NCI-H2171 (cell line): ENCODE measurements at places on chromosomes 1 and 21.

DNA sequence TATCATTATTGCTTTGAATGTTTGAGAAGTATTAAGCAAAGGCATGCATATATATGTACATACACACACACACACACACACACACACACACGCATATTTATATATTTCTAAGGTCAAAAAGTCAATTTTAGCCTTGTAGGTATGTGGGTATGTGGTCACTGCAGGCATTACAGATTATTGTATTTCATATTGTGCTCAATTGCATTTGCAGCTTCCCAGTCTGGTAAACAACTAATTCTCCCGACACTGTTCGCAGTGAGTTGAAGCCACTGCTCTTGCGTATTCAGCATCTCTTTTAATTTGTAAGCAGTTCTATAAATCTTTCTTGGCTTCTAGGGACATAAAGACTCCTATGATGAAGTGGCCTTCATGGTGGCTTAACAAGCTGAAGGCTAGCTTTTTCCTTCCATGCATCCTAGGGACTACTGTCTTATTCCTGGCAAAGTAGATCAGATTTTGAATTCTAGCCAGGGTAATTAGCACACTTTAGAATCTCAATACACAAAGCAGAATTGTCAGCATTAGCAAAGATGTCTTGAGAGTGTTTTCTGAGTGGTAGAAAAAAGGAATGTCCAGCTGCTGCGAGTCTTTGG is 368.6 kb upstream of the NEGR1 start:
- no peak for DNase-seq

GRCh38 chr1:76083189-76083588 is 8.6 kb downstream of the ST6GALNAC3 start:
- no peak for DNase-seq

DNA sequence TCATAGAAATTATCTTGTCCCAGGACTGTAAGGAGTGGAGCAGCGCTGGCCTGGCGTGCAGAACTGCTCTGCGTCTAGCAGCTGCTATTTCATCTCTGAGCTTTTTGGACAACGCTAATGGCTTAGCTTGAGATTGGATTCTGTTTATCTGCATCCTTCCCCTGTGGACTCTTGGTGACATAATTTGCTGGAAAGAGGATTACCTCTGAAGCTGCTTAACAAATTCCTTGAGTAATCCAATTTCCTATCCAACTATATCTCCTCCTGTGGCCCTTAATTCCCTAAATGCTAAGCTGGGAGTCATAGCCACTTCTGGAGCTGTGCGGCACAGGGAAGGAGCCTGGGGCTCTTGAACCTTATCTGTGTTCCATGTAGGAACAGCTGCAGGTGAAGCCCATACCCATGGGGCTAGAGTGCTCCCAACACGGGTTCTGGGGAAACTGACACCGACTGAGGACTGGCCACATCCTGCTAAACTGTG is 43.2 kb downstream of the IL6R start:
- no peak for DNase-seq

DNA sequence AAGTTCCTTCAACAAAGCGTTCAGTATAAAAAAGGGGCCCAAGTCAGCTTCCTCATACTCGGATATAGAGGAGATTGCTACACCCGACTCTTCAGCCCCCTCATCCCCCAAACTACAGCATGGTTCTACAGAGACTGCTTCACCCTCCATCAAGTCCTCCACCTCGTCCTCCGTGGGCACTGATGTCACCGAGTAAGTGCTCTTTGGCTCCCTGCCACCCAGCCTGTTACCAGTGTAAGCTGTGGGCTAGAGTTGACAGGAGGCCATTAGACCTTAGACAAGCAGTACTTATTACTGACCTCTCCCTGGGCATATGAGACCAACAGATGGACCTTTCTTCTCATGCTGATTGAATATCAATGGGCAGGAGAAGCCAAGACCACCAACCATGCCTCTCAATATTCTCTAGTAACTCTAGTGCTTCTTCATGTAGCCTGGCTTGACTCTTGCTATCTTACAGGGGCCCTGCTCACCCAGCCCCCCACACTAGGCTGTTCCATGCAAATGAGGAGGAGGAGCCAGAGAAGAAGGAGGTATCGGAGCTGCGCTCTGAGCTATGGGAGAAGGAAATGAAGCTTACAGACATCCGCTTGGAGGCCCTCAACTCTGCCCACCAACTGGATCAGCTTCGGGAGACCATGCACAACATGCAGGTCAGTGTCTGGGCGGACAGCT is 20.9 kb upstream of the IPO9 start:
- DNase-seq, result no peak

DNA sequence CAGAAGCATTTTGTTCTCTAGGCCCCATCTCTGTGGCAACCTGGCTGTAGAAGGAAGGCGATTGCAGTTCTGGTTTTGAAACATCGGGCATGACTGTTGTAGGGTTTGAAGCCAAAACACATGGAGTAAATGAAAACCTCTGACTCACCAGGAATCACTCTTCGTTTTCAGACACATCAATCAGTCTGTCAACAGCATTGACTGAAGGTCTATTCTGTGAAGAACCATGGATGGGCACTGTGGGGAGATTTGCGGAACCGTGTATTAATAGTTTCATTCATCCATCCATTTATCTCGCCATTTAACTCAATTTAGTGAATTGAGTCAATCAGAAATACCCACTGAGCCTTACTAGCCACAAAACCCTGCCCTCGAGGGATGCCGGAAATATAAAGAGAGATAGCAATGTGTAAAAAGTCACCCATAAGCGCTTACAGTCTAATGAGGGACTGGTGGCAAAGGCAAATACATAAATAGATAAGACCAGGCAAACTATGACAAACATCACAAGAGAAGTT is 364.6 kb upstream of the PROX1 start:
- no peak for DNase-seq

GRCh38 chr21:34734696-34735095 is 65.9 kb downstream of the CLIC6 start:
- DNase-seq, result no peak

DNA sequence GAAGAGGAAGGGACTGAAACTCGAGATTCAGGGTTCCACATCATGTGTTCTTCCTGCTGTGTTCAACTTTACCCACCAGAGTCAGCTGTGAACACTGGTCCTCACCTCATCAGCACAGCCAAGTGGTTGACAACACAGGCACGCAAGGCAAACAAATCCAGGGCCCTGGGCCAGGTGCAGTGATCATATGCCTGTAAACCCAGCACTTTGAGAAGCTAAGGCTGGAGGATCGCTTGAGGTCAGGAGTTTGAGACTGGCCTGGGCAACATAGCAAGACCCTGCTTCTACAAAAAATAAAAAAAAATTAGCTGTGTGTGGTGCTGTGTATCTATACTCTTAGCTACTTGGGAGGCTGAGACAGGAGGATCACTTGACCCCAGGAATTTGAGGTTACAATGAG is 8.4 kb upstream of the XKR8 start:
- DNase-seq, result no peak

DNA sequence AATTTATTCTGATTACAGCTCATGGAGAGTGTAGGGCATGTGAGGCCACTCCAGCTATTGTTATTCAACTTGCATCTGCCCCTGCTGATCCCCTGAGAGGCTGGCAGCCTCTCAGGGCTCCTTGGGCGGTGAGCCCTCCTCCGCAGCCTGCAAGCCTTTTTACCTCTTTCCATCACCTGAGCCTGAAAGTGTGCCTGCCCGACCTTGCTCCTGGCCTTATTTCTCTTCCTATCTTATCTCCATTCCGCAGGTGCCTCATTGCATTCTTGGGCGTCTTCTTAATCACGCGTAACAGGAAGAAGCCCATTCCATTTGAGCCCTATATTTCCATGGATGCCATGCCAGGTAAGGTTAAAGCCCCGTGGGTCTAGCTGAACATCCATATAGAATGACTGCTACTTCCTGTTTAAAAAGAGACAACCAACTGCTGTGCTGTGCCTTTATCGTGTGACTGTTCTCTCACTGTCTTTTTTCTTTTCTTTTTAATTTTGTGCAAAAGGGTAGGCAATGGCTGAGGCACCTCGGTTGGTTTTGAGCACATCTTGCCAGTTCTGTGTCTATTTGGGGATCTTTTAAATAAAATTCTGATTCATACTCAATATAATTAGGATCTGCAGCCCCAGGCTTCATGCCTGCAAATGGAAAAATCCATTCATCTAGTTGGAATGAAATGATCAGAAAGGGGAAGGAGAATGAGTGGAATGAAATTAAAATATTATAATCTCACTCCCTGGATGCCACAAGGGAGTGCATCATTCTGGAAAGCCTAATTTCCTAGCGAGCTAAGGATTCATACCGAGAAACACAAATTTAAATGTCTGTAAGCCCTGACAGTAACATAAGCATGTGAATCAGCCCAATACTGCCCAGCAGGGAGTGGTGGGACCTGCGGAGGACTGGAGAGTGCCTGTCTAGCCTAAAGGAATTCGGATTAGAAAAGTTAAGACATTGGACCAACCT is 38.6 kb upstream of the RCAN3 start:
- peak; percentile 19 for DNase-seq

GRCh38 chr1:53562981-53563379 is 103.8 kb downstream of the DMRTB1 start:
- DNase-seq, result no peak

DNA sequence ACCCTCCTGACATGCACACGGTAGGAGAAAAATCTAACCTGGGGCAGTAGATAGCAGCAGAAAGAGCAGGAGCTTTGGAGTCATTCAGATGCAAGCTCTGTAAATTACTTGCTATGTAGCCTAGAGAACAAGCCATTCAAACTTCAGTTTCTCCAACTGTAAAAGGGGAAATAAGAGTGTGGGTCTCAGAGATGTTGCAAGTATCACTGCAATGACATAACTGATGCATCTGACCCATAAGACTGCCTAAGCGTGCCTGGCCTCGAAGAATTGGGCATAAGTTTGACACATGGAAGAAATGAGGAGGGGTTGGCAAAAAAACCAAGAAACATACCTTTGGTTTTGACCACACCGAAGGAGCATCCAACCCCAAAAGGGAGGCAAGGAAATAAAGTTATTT is 5.2 kb downstream of the AK2 start:
- no peak for DNase-seq

GRCh38 chr1:183515002-183515689 is 42.8 kb downstream of the SMG7 start:
- no peak for DNase-seq

GRCh38 chr1:86914601-86914997 is at the start of gene HS2ST1:
HS2ST1 (plus strand) TSS chr1:86914635.
- no peak for DNase-seq

DNA sequence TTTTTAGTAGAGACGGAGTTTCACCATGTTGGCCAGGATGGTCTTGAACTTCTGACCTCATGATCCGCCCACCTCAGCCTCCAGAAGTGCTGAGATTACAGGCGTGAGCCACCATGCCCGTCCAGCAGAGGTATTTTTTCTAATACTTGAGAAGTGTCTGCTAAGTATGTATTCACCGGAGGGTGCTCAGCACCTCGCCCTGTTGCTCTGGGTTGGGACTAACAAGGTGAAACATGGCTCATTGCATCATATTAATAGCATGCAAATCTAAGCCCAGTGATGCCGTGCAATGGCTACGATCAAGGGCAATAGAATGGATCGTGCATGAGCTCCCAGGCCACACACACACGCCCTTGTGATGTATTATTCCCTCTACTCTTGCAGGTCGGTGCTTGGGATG is 68.7 kb downstream of the PDE9A start:
- no peak for DNase-seq

DNA sequence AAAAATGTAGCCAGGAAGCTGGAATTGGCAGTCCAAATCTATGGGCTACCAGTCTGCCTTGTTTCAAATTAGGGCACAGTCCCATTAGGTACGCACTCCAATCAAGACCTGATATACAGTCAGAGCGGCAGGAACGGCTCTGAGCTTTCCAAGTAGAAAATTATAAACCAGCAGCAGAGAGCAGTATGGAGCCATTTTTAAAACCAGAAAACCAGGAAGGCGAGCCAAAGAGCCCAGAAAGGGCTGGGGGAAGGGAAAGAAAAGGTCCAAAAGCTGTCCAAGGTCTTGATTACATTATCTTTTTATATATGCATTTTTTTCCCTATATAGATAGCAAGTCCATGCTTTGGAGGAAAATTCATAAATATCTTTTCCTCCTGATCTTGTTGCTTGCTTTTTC is 719.0 kb downstream of the RWDD3 start:
- no peak for DNase-seq

- no peak for DNase-seq
These were observed 16.7 kb upstream of the COL6A2 start for GRCh38 chr21:46081022-46081861.

- no peak for DNase-seq
These were observed 85.1 kb downstream of the NIBAN1 start for GRCh38 chr1:184889166-184889565.

DNA sequence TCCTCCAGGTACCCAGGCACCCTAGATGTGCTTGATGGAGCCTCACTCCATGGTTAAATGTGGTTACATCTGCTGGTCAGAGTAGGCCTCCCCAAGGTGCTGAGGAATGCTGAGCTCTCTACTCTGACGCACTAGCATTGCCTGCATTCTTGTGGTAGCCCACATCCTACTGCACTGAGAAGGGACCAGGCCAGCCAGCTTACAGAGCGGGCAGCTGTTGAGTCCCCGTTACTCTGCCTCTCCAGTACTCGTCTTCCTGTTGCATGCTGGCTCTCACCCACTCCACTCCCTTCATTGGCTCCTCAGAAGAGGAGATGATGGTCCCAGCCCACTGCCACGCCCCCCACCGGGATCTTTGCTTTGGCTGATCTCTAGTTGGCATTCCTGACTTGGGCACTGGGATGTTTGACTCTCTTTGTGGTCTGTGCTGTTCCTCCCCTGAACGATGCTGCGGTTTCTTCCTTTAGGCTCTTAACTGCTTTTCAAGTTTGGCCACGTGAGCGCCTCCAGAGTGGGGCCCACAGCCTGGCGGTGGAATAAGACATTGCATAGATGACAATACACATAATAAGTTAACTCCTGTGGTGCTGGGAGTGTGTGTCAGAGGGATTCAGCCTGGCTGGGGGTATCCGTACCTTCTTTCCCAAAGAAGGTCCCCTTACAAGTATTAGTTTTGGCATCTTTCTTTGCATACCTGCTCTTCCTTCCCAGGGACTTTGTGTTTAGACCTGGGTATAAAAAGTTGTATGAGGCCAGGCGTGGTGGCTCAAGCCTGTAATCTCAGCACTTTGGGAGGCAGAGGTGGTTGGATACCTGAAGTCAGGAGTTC is 18.6 kb downstream of the AZIN2 start:
- DNase-seq, result no peak

DNA sequence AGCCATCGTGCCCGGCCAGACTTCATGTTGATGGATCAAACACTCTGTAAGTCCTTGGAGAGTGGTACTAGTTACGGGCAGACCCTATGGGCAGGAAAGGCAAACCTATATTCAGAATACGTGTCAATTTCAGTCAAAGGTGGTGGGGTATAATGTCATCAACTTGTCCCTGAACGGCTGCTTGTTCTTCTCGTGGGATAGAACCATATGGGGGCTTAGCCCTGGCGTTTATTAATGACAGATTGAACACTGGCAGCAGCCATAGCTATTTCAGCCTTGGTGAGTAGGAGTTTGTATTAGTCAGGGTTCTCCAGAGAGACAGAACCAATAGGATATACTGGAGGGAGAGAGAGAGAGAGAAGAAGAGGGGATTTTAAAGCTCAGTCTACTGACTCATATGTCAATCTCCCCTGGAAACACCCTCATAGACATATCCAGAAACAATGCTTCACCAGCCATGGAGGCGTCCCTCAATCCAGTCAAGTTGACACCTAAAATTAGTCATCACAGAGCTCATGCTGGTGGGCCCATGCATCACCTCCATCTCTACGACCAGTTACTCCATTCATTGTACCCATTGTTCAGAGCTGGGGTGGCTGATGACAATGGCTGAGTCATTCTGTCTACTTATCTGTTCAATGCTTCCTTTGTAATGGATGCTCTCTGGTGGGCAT is 16.1 kb upstream of the AQP10 start:
- no peak for DNase-seq
